ENCODE measurements at places on chromosomes 1 and 21. TPM values are rescaled to one million over a fixed set of nuclear protein-coding genes. Genes with fewer than 3 reads are reported as not detected.

The SAMSN1 gene
- 2.8 TPM for total RNA-seq

The CD164L2 gene
- not detected for total RNA-seq

GRCh38 chr1:172400722-172401105 is 19.8 kb upstream of the C1orf105 start:
- no peak for DNase-seq

GRCh38 chr1:223140611-223141405 is 2.2 kb downstream of the TLR5 start:
- no peak for DNase-seq

- DNase-seq, result no peak
Observed at GRCh38 chr1:3219005-3219790, 150.2 kb downstream of the PRDM16 start.

Measured in OCI-LY7 (cell line).